ENCODE measurements at places on chromosomes 4 and X. TPM values are rescaled to one million over a fixed set of nuclear protein-coding genes. Genes with fewer than 3 reads are reported as not detected.

KDM5C gene
- 86.1 TPM for total RNA-seq

LAS1L gene
- 27.4 TPM for total RNA-seq

FGD1 gene
- total RNA-seq: 4.1 TPM

MAOB gene
- 12.5 TPM for total RNA-seq

DIPK2B gene
- 31.9 TPM for total RNA-seq

- no peak for DNase-seq
Observed at GRCh38 chr4:124083711-124084110, 628.8 kb downstream of the ANKRD50 start.

GRCh38 chr4:7938266-7938608, 1.4 kb downstream of the AFAP1 start:
- no peak for DNase-seq

All from upper lobe of left lung (tissue), 6 donors.